Epithelial cell of alveolus of lung (primary cell): ENCODE measurements at places on chromosomes 7 and 10. TPM values are rescaled to one million over a fixed set of nuclear protein-coding genes. Genes with fewer than 3 reads are reported as not detected.

KNDC1 gene
- total RNA-seq: 0.80 TPM in 1 of 2 replicates, not detected in the other

POMZP3 gene
- total RNA-seq: 2.3 and 9.7 TPM in 2 replicates

CPA1 gene
- total RNA-seq: not detected in 2 replicates

NPS gene
- total RNA-seq: not detected in 2 replicates

POLR1F gene
- total RNA-seq: 16.0 and 20.6 TPM in 2 replicates

ADRA2A gene
- total RNA-seq: not detected in 2 replicates

OLAH gene
- 0.65 TPM in 1 of 2 replicates, not detected in the other for total RNA-seq

AKR1C3 gene
- total RNA-seq: 0.52 and 9.6 TPM in 2 replicates

ZCCHC24 gene
- 25.0 and 59.2 TPM in 2 replicates for total RNA-seq

TPST1 gene
- 71.6 and 122 TPM in 2 replicates for total RNA-seq

TLX1 gene
- total RNA-seq: not detected in 2 replicates

TUBB8 gene
- under 0.01 TPM in 1 of 2 replicates, not detected in the other for total RNA-seq

AKR1D1 gene
- total RNA-seq: not detected in 2 replicates

MYL10 gene
- not detected in 2 replicates for total RNA-seq

CREB5 gene
- 8.5 and 9.2 TPM in 2 replicates for total RNA-seq

KIF11 gene
- total RNA-seq: 13.1 and 23.1 TPM in 2 replicates

STEAP2 gene
- total RNA-seq: 5.8 and 19.6 TPM in 2 replicates

ADAM8 gene
- total RNA-seq: 4.5 and 6.0 TPM in 2 replicates

RARRES2 gene
- 44.9 and 377 TPM in 2 replicates for total RNA-seq

CRHR2 gene
- total RNA-seq: not detected in 2 replicates

TBX20 gene
- total RNA-seq: 0.80 and 1.2 TPM in 2 replicates

MRPS24 gene
- total RNA-seq: 165 TPM in 2 replicates

FERD3L gene
- not detected in 2 replicates for total RNA-seq

SLC26A3 gene
- total RNA-seq: not detected in 2 replicates

TMEM270 gene
- total RNA-seq: not detected in 2 replicates
